ENCODE measurements at places on chromosomes 5 and 9.

DNA sequence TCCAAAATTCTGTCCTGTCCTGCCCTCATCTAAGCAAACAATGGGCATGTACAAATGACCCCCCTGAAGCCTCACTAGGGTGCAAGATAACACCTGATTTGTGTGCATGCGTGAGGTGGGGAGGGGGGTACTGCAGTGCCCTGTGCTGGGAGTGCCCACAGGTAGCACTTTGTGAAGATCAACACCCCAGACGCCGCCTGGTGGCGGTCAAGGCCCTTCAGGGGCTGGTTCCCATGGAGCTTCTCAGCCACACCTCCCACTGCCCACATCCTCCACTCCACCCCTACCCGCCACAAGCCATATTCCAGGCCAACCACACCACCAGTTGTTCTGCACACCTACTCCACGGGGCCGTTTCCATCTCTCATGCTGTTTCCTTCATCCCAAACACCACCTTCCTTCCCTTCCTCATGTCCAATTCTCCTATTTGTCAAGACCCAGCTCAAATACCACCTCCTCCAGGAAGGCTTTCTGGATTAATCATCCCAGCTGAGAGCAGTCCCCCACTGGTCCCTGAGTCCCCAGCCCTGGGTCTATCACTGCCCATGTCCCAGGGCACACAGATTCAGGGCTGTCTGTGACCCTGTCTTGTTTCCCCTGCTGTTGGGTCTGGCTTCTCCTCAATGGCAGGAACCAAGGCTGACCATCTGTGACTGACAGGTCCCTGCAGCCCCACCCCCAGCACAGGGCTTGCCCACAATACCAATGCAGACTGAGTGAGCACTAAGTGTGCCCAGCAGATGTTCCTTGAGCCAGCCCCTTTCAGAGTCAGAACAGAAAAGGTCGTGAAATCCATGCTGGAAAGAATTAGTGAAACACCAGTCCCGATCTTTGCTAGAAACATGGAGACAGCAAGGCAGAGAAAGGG is 178.4 kb downstream of the PAX5 start:
- no peak for DNase-seq

- no peak for DNase-seq
Observed at GRCh38 chr5:129001841-129002526, 36.7 kb downstream of the SLC27A6 start.

GRCh38 chr5:72908664-72909063 is 47.2 kb upstream of the FCHO2 start:
- DNase-seq = no peak

DNA sequence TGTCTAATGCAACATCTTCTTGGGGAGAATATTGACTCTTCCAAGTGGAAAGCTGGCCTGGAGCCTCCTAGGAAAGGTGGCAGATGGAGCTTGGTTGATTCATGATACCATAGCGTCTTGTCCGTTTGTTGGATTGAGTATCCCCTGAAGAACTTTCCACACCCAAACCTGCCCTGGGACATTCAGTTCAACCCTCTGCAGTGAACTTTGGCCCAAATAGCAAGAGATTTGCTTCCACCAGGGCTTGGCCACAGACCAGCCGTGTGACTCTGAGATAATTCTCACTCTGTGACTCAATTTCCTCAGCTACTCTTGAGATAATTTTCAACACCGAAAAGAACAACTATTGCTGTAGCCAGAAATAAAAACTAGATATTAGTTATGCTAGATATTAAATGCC is 108.0 kb upstream of the RAD23B start:
- DNase-seq = no peak

DNA sequence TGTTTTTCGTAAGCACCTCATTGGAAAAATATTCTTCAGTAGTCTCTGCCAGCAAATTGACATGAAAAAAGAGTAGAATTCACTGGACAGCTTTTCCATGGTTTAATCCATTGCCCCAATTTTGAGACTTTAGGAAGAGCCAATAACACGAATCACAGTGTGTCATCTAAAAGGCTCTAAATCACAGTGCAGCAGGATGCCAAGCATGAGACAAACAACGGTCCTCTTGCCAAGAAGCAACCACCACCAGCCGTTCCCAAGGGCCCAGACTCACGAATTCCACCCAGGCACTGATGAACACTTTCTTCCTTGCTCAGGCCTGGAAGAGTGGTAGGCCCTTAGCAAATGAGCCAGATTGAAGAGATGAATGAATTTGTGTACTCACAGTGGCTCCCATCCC is 18.3 kb upstream of the IRX4 start:
- DNase-seq = no peak
